ENCODE measurements at places on chromosomes 3 and 15. TPM values are rescaled to one million over a fixed set of nuclear protein-coding genes. Genes with fewer than 3 reads are reported as not detected.

INAFM2 gene
- total RNA-seq: 24.2 TPM

CACNA2D3 gene
- not detected for total RNA-seq

SLC25A20 gene
- total RNA-seq: 18.4 TPM

MCF2L2 gene
- total RNA-seq: 0.53 TPM

BRPF1 gene
- 21.8 TPM for total RNA-seq

WDR5B gene
- total RNA-seq: 5.9 TPM

TM6SF1 gene
- total RNA-seq: 42.3 TPM

GP5 gene
- 0.14 TPM for total RNA-seq

SOX14 gene
- total RNA-seq: not detected

PLS1 gene
- total RNA-seq: 2.4 TPM

STRIT1 gene
- total RNA-seq: not detected

ARL6 gene
- 10.8 TPM for total RNA-seq

Measured in thoracic aorta endothelial cell (primary cell).